ENCODE measurements at places on chromosomes 5 and 9.

DNA sequence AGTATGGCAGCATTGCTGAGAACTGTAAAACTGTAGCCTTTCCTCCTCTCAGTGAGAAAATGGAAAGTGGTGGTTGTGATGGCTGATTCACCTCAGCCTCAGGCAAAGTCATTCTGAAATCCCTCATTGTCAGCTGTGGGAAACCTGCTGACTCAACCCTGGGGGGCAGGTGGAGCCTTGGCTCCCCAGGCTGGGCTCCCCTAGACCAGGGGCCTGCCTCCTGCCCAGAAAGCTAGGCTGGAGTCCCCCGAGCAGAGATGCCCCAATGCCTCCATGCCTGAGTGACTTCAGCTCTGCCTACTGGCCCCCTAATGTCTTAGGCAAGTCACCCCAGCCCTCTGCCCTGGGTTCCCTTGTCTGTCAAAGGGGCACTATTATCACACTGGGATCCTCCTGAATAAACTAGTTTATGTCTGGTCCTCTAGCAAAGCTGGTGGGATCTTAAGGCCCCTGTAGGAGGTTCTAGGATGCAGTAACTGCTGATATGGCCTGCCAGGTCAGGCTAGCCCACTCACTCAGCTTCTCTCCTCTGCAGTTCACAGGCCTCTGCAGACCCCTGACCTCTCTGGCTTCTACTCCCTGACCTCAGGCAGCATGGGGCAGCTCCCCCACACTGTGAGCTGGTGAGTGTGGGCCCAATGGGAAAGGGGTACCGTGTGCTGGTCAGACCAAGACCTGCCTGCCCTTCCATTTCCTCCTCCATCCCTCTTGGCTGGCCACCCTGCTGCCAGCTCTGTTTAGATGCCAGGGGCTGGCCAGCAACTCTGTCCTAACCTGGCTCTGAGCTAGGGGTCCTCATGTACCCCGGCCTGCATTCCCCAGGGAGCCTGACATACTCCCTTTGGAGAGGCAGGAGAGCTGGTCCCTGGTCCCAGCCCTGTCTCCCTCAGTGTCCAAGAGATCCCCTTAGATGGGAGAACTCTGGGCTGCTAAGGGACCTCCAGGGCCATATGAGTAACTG, 24.2 kb downstream of the TCF7 start:
- DNase-seq = no peak

DNA sequence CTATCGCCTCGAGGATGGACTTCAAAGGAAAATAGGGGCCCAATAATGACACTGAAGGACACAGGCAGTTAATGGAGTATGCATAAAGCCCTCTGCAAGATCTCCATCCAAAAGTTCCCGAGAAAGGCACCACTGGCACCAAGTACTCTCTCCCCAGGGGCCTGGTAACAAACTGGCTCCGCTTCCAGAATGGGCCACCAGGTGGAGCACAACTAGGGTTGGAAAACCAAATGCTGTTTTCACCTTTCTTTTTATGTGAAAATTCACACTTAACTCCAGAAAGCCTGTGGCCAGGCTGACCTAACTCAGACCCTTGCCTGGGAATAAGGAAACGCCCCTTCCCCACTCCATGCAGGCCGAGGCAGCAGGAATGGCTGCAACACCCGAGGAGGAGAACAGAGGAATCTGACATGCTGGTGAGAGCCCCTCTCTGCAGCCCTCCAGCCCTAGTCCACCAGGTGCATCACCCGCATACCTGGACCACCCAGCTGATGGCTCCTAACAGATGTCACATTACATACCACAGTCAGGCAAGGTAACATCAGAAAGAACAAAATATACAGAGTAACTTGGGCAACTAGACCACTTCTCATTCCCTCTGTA, 42.8 kb downstream of the CAMSAP1 start:
- peak; percentile 45 for DNase-seq

DNA sequence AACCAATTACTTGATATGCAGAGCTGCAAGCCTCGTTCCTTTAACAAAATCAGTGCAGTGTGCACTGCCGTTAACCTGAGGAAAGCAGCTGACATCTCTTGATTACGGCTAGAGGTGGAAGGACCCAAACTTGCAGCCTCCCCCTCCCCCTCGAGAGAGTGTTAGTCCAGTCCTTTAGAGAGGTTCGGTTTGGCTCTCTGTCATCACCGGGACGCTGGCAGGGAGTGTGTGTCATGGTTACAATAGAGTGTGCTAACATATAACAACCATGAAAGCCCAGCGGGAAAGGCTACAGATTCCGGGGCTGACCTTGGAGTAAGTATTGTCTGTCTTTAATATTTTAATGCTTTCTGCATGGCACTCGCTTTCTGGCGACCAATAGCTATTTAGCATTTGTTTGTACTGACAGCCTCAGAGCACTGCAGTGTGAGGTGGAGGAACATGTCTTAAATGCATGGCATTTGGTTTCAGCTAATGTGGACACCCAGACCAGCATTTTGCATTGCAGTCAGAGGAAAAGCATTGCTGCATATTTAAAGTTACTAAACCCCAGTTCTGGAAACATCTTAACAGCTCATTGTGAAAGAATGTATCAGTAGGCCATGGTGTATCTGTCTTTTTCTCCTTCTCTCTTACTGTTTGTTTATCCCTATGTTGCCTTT, 237.5 kb downstream of the CD180 start:
- DNase-seq = no peak

- no peak for DNase-seq
Measured at GRCh38 chr9:85404911-85405565, 336.7 kb downstream of the AGTPBP1 start.

GRCh38 chr5:31270396-31270795, 76.9 kb downstream of the CDH6 start:
- no peak for DNase-seq

- DNase-seq = no peak
Measured at GRCh38 chr9:21968331-21969010, 25.7 kb downstream of the CDKN2A start.

DNA sequence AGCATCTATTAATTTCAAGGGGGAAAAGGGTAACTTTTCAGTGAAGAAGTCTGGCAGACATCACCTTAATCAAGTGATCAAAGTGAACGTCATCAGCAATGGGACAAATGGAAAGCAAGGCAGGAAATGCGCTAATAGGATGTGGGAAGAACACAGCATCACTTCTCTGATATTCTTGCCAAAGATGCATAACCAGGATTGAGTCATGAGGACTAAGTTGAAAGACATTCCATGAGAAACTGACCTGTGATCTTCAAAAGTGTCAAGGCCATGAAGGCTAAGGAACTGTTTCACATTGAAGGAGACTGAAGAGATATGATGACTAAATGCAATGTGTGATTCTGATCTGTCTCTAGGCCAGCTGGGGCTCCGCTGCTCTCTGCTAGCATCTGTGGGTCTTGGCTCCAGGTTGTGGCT, 92.9 kb downstream of the NDFIP1 start:
- no peak for DNase-seq

Measured in stimulated activated CD8-positive, alpha-beta memory T cell treated with anti-CD3 and anti-CD28 coated beads, Interleukin-12 subunit alpha, Interleukin-12 subunit beta, amount 100 ng/mL, for 4 hours (primary cell).